ENCODE measurements at places on chromosomes 2 and 18.

DNA sequence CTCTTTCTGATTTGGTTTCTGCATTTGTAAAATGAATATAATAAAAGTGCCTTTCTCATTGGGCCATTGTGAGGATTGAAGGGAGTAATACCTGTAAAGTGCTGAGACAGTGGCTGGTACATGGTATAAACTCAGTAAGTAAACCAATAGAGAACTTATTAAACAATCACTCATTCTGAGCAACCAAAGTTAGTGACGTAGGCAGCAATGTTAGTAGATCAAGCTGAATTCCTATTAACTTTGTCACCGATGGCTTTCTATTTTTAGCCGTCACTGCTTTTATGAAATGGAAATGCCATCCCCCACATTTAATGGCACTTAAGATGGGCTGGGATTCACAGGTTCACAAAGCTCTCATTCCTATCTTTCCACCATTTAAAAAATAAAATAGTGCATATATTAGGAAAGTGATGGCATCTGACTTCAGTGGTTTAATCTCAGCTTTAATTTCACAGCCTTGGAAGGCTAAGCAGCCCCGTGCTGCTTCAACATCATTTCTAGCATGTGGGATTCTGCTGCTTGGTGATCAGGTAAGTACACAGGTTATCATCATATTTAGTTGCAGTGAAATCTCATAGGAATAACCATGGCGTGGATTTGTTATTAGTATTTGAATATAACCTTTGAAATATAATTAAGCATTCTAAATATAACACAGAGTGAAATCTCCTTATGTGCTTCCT lies 17.6 kb upstream of the PPP4R1 start:
- DNase-seq, result no peak

GRCh38 chr2:113173542-113174375 lies at the start of gene PSD4:
Gene PSD4 (plus strand): TSS chr2:113173971. CDS start chr2:113182457, 8,486 bp downstream.
- DNase-seq, result peak; percentile 85

- no peak for DNase-seq
These were observed 906.1 kb downstream of the SLC4A3 start for GRCh38 chr2:220533485-220533884.

DNA sequence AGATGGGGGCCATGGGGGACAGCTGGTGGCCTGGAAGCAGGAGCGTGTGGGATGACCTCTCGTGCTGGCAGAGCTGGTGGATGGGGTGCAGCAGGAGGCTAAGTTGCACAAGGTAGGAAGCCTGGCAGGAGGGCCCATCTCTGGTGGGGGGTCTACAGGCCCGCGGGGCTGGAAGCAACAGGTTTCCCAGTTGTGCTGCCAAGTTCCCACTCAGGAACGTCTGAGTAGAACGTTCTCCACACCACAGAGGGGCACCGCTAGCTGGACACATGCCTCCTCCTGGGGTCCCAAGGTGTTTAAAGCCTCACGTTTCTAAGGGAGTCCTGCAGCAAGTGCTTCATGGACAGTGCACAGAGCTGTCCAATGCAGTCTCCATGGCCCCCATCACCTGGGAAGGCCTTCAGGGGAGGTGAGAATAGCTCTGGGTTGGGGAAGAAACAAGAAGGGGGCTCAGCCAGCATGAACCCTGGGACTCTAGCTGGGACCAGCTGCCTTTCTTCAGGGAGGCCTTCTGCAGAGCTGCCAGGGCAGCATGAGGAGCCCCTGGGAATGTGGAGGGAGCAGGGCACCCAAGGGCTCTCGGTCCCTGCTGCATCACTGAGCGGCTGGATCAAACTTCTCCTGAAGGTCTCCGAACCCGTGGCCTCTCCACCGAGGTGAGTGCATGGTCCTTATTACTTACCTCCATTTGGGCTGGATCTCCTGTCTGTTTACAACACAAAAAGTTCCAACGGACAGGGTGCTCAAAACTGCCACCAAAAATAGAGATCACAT lies 80.0 kb downstream of the TWIST2 start:
- no peak for DNase-seq

- DNase-seq, result no peak
These were observed 162.6 kb downstream of the QPCT start for GRCh38 chr2:37507051-37507410.

DNA sequence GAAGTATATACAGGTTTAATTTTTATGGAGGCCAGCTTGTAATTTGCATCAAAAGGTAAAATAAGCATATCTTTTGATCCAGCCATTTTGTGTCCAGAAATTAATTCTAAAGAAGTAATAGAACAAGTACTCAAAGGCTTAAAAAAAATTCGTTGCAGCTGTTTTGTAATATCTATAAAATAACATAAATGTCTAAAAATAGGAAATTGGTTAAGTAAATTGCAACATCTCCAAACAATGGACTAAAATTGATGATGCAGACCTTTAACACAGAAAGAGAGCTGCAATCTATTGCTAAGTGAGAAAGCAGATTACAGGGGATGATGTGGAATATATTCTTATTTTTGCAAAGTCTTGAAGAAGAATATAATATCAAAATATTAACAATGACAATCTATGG lies 19.4 kb downstream of the AAK1 start:
- DNase-seq, result no peak

DNA sequence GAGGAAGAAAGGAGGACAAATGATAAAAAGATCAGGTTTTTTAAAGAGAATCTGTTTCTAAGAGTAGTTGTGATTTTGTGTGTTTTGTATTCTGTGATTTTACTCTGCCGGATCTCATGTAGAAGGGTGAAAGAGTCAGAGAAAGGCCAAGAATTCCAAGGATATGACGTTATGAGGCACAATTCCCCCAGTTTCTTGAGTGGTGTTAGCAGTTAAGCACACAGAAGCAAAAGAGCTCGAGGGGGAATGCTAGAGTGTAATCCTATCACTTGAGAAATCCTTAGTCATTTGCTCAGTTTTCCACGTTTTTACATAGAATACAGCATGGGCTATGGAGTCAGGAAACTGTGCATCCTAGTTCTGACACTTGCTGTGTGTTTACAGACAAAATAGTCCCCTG lies 34.8 kb downstream of the METTL4 start:
- DNase-seq, result no peak

DNA sequence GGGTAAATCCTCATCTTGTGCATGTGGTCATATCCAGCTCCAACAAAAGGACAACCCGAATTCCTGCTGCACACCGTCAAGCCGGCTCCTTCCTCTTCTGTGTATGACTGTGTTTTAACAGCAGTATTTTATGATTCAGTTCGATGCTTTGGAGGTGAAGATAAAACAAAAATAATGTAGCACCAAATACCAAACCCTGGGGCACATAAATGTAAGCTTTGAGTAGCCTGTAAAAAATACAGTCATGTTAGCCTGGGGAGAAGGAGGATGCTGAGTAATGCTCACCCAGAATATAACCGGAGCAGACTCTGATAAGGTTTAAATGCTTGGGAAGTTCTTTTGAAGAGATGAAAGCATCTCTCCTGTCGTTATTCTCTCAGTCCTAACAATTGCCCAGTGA lies 225.0 kb downstream of the SUCLG1 start:
- no peak for DNase-seq

GRCh38 chr2:86592547-86593230 lies 29.4 kb upstream of the CHMP3 start:
- DNase-seq, result no peak

GRCh38 chr2:11344956-11345677 lies 681 bp upstream of the ROCK2 start:
- no peak for DNase-seq

Measured in stimulated activated CD8-positive, alpha-beta memory T cell treated with anti-CD3 and anti-CD28 coated beads, Interleukin-15, amount 100 ng/mL, for 48 hours (primary cell).